ENCODE measurements at places on chromosomes 5 and 9.

DNA sequence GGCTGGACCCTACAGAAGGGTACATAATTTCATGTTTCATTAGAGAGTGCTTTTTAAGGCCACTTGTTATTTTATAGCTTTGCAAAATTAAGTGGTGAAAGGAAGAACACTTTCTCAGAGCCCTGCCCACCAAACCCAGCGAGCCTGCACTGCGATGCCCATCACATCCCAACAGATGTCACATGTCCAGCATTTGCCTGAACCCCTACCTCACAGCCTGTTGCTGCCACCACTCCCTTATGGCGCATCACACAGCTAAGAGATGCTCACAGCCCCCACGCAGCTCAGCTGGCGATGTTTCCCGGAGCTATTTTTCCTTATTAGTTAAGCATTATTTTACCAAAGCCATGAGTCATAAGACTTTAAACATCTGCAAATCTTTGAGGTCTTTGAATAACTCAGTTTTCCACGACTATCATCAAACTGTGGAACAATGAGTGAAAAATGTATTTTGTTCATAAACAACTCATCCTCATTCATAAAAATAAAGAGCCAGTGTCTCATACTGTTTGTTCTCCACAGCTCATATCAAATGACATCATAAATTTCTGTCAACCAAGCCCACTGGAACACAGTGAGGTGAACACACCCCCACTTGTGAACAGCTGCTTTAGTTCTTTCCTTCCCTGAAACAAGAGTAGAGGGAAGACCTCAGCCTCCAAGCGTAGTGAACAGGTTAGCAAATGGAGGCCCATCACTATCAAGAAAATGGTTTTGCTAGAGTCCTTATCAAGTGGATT is 104.9 kb downstream of the SYK start:
- no peak for DNase-seq

DNA sequence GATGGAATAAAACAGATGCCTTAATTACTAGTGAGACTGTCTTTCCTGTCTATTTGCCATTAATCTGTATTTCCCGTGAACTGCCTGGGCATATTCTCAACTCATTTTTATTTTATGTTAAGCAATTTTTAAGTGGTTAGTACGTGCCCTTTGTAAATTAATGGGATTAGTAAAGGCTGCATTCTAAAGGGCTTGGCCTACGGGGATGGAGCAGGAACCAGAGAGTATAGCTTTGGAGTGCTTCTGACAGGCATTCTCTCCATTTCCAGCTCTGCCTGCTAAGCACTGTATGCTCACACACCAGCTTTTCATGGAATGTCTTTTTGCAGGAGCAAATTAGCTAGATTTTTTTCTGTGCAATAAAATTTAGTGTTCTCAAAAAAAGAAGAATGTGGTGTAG is 241.2 kb downstream of the MCTP1 start:
- no peak for DNase-seq

DNA sequence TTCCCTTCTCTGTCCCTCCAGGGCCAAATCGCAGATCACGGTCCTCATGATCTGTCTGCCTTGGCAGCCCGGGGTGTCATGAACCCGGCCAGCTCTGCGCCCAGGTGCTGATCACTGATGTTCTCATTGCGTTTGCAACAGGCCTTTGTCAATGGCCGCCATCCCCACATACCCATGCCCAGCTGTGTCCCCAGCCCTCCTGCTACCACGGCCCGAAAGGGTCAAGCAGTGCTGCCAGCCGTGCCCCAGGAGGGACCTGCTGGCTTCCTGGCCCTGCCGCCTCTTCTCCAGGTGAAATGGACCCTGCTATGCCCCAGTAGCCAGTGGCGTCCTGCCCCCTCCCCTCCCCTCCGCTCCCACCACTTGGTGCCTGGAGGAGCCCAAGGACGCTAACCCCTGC is 12.8 kb upstream of the VAV2 start:
- no peak for DNase-seq

- DNase-seq = no peak
Observed at GRCh38 chr9:76004526-76004925, 114.1 kb downstream of the PCSK5 start.

DNA sequence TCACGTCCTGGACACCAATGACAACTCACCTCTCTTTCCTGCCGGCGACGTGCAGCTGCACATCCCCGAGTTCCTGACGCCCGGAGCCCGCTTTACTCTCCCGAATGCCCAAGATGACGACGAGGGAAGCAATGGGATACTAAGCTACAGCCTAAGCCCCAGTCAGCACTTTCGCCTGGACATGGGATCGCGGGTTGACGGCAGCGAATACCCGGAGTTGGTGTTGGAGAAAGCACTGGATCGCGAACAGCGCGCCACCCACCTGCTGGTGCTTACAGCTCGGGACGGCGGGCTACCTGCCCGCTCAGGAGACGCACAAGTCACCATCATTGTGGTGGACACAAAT is 1.1 kb downstream of the PCDHAC1 start:
- DNase-seq = no peak

- no peak for DNase-seq
Observed at GRCh38 chr5:116651653-116652052, 77.0 kb upstream of the SEMA6A start.

DNA sequence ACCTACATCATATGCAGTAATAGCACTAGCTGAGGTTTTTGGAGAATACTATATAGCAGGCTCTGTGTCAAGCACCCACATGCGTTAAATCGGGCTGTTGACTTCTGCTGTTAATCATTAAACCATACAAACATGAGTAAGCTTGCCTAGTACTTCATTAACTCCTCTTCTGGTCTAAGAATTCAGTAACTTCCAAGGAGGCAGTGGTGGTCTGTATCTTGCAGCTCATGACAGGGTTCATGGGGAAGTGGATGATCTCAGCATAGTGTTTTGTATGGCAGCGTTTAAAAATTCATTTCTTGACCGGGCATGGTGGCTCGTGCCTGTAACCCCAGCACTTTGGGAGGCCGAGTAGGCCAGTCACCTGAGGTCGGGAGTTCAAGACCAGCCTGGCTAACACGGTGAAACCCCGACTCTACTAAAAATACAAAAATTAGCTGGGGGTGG is at the start of gene HAVCR1:
Gene HAVCR1 (minus strand): TSS at position 24 of the 447 bp plus-strand sequence. CDS start 1,173 bp downstream, outside the sequence.
- no peak for DNase-seq

- DNase-seq = no peak
Observed at GRCh38 chr9:93818827-93819472, 136.2 kb downstream of the BARX1 start.

GRCh38 chr9:13823026-13823425 is 490.9 kb downstream of the NFIB start:
- DNase-seq = no peak

DNA sequence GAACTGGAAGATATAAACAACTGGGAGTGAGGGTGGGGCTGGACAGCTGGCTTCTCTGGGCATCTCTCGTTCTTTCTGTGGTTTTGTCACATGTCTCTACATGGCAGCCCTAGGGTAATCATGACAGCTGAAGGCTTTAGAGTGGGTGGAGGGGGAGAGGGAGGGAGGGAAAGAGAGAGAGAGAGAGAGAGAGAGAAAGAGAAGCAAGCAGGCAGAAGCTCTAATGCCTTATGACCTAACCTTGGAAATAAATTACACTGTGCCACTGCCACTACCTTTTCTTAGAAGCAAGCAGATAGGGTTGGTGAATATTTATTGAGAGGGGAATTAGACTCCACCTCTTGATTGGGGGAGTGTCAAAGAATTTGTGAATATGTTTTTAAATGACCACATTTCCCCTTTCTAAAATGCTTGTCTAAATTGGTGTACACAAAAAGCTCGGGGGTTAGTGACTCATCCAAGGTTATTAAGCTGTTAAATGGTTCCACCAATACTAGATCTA is 2.6 kb upstream of the DAPK1 start:
- DNase-seq = no peak

DNA sequence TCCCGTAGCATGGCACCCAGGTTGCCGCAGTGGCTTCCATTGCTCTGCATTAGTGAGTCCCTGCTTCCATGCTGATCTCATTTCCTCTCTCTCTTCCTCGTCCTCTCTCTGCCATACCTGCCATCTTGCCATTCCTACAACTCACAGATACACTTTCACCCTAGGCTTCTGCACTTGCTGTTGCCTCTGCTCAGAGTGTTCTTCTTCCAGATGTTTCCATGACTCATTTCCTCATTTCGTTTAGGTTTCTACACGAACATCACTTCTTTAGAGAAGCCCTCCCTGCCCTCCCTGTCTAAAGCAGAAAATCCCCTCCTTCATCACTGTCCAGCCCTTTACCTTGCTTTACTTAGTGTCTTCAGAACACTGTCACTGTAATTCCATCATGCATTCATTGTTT is 115.2 kb upstream of the WWC1 start:
- no peak for DNase-seq

GRCh38 chr5:134153241-134153640 is 23.5 kb downstream of the SKP1 start:
- DNase-seq = no peak

DNA sequence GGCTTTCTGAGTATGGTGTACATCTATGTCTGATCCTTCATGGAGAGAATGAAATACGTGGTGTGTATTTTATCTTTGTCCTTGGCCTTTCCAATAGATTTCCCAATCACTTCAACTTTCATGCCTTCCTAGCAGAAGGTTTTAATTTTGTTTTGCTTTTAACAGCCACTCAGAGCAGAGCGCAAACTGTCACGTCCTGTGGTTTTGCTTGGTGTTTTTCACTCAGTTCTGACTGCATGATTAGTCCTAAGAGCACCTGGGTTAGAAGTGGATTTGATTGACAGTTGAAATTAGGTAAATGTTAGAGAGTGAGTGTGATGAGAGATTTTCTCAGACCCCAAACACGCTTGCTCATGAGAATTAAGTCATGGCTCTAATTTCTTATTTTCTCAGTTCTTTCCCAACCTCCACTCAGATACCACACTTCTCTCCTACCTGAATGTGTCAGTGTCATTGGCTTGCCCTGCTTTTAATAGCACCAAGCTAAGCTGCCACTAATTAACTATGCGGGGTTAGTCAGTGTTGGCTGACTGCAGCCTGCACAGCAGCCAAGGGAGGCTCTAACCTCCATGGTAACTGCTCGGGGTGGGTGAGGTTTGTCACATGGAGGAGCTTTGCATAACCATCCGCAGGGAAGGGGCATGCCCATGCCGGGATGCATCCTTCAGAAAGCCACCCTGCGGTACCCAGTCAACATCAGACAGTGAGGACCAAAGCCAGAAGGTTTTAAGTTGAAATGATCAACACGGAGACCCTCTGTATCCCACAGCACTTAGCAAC is 173.4 kb downstream of the NR3C1 start:
- no peak for DNase-seq

DNA sequence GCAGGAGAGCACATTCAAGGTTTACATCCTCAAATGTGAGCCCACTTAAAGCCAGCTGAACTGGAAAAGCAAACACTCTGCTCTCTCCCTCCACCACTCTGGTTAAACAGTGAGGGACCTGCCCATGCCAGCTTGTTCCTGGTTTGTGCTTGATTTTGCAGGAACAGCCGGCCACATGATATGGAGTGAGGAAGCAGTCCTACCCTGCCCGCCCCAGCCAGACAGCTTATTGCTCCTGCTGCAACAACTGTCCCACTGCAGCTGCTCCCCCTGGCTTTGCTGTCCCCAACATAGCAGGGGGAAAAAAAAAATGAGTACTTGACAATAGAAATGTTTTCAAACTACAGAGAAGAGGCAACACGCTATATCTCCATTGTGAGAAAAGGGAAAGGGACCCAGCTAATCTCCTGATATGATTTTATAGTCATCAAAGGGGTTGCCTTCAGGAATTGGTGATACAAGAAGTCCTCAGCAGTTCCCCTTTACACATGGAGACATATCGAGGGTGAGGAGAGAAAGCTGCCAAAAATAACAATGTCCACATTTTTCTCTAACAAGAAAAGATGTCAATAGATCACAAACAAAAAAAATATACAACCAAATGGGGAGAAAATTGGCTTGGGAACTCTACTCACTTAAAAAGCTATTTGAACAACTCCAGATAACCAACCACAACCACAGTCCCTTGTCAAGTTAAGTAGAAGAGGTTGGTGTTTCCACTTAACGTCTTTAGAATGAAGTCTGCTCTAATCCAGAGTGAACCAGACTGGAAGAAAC is 4.6 kb downstream of the MYO10 start:
- DNase-seq = no peak

DNA sequence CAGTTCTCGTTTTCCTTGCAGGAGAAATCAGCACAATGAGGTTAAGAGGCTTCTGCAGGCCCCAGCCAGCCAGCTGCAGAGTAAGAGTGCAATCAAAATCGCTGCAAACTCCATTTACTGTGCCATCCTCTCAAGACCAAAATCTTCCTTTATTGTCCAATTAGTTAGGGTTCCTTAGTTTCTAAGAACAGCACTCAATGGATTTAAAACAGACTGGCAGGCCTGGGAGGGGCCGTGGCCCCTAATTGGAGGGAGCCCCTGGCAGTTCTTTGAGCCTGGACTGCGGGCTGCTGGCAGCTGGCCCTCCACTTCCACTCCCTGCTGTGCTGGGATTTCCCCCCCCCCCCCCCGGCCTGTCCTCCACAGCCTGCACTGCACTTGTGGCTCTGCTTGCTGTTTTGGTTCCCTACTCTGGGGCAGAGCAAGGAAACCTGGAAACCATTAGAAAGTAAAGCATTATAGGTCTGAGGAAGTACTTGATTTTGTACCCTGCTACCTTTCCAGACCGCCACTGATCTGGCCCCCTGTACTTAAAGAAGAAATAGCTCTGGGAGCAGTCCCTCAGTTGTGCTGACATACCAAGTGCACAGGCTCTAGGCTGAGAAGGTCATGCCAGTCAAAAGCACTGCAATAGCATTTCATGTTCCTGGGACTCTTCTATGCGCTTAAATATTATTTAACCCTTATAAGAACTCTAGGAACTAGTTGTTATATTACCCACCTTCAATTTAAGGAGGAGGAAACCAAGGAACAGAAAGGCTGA is 129.0 kb downstream of the APBA1 start:
- no peak for DNase-seq

DNA sequence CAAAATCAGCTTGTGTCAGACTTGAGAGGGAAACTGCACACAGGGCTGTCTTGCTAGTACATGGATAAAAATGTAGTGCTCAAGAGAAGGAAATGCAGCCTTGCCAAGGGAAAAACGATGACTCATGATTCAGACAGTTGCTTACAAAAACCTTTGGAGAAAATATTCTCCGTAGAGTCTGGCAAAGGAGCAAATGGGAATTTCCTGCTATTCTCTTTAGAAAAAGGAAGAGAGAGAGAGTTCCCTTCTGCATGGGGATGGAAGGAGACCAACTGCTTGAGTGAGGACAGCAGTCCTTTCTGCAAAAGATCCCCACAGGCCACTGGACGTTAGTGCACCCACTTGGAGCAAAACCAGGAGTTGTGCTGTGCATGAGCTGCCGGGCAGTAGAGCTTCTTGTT is 7.6 kb downstream of the IFNB1 start:
- DNase-seq = no peak

GRCh38 chr9:71681708-71682272 is 86.5 kb downstream of the CEMIP2 start:
- no peak for DNase-seq

Data from stimulated activated CD8-positive, alpha-beta memory T cell treated with anti-CD3 and anti-CD28 coated beads, Interleukin-2, amount 100 ng/mL, for 1 hour (primary cell).